ENCODE measurements at places on chromosomes 13 and 19.

DNA sequence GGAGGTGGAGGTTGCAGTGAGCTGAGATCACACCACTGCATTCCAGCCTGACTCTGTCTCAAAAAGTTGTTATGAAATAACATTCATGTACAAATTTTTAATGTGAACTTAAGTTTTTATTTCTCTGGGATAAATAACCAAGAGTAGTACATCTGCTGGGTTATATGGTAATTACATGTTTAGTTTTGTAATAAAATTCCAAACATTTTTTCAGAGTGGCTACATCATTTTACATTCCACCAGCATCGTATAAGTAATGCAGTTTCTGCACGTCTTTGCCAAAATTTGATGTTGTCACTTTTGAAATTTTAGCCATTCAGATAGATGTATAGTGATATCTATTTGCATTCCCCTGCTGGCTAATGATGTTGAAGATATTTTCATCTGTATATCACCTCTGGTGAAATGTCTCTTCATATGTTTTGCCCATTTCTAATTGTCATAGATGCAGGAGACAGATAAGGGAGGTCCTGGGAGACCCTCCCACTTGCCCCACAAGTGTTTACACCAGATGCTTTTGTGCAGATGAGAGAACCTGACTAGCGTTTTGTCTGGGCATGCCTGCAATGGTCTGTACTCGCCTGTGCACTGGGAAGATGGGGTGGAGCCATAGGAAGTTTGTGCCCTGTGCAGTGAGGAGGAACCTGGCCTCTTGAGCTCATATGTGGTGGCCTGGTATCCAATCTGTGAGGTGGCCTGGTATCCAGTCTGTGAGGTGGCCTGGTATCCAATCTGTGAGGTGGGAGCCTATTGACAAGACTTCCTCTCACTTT lies 12.7 kb upstream of the KBTBD6 start:
- no peak for DNase-seq

DNA sequence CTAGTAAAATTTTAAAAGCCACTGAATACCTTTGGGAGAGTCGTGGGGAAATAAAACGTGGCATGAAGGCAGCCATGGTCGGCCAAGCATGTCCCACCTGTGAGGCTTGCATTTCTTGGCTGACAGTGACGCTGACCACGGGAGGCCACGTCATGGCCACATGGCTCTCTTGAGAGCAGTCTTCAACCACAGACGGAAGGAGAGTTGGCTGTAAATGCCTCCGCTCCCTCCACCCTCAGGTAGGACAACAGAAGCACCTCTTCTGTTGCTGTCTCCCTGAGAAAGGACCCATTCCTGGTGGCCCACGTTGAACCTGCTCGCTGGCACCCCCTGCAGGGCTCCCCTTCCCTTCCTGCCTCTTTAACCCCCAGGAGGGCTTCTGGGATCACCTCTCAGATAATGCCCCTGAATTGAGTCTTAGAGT lies 10.6 kb upstream of the LRRC25 start:
- peak; percentile 56 for DNase-seq

DNA sequence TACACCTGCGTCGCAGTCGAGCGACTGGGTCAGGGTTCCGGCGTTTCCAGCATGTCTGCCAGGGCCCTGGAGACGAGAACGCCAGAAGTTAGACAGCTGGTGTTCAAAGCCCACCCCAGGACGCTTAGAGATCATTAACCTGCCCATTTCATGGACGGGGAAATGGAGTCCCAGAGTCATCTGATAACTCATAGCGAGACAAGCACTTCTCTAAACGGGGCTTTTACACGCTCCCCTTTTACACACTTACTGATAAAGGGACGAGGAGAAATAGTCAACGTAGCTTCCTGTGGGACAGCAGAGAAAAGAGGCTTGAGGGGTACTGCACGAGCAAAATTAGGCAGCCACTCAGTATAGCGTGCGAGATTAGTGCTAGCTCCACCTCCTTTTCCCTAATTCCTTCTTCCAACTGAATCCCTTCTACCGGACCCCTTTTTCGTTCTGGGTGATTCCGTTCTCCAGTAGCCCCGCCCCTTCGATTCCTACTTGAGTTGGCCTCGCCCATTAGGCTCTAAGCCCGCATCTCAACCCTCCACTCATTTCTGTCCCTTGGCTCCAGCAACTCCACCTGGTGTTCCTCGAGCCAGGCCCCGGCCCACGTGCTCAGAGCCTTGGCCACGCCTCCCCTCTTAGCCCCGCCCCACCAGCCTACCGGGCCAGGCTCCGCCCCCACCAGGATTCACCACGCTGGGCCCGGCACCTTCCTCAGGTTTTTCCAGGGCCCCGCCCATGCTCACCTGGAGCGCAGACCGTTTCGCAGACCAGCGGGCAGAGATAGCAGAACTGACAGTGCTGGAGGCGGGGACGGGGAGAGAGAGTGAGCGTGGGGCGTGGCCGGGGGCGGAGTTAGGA lies 3.7 kb downstream of the HRC start:
- DNase-seq, result no peak

GRCh38 chr13:92137520-92137919 lies 739.1 kb downstream of the GPC5 start:
- DNase-seq, result no peak

- no peak for DNase-seq
These were observed 90.7 kb downstream of the ATP8A2 start for GRCh38 chr13:25462301-25463125.

- DNase-seq, result no peak
These were observed 53.8 kb downstream of the EPS15L1 start for GRCh38 chr19:16417660-16418596.

DNA sequence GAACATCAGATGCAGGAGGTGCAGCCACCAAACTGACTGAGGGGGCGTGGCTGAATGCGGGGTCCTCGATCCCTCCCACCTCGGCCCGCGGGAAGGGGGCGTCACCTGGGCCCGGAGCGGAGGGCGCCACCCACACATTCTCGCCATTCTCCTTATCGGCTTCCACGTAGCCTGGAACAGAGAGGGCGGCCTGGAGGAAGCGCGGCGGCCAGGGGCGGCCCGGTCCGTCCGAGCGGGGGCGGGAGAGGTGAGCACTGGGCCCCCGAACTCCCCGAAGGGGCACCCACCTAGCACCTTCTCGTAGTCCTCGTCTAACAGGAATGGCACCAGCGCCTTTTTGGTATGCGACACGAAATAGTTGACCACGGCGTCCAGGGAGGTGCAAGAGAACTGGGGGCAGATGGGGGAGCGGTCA lies 11.8 kb downstream of the STAP2 start:
- no peak for DNase-seq

DNA sequence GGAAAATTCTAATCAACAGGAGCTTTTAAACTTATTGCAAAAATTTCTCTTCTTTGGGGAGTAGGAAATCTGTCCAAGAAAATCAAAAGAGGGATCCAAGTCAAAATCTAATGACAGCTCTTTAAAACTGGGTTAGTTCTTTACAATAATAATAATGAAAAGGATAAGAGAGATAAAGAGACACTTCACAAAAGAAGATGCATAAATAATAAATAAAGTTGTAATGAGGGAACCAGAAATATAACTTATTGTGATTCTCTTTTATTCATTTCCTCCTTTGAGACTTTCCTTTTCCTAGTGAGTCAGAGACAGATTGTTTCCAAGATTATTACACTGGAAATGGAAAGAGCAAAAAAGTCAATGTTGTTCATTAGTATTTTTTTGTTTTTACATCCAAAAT lies 1029.3 kb downstream of the PCDH17 start:
- DNase-seq, result no peak

DNA sequence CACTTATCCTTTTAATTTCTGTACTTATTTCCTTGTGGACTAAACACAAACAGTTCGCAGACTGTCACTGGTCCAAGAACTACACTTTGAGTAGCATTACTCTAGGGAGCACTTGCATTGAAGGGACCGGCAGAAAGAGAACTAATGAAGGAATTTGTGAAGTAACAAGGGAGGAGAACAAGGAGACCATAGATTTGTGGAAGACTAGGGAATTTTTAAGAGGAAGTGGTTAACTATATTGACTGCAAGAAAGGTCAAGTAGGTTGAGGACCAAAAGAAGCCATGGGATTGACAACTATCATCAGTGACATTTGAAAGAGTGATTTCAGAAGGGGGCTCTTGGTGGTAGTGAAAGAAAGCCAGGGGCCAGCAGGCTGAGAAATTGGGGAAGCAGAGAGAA lies 4.0 kb upstream of the RB1 start:
- no peak for DNase-seq

GRCh38 chr19:37928527-37929286 lies 21.7 kb downstream of the SIPA1L3 start:
- DNase-seq, result peak; percentile 93

GRCh38 chr19:45424191-45425058 lies 708 bp upstream of the ERCC1 start:
- DNase-seq, result no peak

DNA sequence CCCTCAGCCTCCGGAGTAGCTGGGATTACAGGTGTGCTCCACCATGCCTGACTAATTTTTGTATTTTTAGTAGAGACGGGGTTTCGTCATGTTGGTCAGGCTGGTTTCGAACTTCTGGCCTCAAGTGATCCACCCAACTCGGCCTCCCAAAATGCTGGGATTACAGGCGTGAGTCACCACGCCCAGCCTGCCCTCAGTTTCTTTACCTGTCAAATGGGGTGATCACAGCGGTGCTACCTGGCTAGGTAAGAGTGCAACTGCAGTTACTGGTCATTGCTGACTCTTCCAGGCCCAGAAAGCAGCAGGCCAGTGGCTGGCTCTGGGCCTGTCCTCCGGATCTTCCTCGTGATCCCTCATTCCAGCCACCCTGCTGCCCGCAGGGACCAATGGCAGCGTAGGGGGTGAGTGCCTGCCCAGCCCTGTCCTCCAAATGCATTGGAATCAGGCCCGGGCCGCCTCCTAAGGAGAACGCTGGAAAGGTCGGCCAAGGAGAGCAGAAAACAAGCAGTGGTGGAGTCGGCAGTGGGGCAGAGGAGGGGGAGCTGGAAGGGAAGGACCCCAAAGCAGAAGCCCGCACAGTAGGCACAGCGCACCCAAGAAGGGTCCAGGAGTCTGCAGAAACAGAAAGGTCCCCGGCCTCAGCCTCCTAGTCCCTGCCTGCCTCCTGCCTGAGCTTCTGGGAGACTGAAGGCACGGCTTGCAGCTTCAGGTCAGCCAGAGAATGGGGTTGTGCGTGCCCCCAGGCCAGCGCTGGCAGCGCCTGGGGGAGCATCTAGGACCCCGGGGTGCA lies 1.8 kb upstream of the SLC27A1 start:
- no peak for DNase-seq

DNA sequence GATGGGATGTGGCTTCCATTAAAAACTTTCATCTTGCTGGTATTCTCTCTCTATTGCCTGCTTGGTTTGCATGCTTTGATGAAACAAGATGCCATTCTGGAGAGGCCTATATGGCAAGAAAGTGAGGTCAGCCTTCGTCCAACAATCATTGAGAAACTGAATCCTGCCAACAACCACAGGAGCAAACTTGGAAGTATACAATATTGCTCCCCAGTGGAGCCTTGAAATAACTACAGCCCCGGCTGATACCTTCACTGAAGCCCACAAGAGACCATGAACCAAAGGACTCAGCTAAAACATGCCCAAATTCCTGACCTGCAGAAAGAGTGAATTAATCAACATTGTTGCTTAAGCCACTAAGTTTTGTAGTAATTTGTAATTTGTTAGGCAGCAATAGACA lies 82.5 kb upstream of the FGF14 start:
- no peak for DNase-seq

DNA sequence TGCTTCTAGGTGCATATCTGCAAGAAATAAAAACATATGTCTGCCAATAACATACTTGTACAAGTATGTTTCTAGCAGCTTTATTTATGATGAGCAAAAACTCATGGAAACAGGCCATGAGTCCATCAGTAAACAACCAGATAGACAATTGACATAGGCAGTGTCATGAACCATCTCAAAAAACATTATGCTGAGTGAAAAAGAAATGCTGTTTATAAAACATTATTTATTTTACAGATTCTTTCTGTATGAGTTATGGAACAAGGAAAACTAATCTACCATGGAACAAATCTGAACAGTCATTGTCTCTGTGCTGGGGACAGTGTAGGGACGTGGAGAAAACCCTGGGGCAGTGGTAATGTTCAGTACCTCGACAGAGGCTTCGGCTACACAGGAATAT lies 283.9 kb downstream of the UQCRFS1 start:
- DNase-seq, result no peak

GRCh38 chr13:23744315-23744714 lies 144.9 kb downstream of the MIPEP start:
- DNase-seq, result no peak

GRCh38 chr19:33177417-33177979 lies 16.6 kb upstream of the LRP3 start:
- no peak for DNase-seq

DNA sequence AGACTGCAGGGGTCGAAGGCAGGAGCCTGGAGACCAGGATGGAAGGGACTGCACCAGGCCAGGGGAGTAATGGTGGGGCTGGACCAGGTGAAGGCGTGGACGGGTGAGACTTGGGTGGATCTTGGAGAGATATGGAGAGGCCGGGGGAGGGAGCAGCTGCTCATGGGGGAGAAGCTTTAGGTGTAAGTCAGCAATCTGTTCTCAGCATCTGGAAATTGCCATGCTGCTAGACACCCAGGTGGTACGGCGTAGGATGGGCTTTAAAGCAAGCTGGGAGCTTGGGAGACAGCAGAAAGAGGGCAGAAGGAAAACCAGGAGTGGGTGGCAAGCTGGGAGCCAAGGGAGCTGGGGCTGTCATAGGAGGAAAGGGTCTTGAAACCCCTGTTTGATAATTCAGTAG lies 3.0 kb downstream of the CERS4 start:
- DNase-seq, result no peak

DNA sequence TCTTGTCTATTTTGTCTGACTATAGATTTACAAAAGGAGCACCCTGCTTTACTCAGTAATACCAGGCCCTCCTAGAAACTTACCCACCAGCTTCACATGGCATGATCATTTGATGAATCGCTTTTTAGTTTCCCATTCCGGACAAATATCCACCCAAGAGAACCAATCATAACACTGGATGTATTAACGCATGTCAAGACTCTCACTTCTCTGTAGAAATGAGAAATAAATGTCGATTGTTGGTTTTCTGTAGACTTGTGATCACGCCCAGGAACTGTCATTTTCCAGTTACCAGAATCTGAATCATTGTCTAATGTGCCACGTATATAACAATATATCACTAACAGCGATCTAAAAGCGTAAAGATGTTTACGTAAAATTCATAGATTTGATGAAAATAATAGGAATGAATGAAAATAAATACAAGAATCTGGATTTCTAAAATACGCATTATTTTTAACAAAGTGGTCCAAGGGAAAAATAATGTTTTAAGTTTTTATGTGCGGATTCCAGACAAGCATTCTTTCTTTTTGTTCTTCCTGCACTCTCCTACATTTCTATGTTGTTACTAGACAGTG lies 14.0 kb downstream of the CDX2 start:
- DNase-seq, result no peak

DNA sequence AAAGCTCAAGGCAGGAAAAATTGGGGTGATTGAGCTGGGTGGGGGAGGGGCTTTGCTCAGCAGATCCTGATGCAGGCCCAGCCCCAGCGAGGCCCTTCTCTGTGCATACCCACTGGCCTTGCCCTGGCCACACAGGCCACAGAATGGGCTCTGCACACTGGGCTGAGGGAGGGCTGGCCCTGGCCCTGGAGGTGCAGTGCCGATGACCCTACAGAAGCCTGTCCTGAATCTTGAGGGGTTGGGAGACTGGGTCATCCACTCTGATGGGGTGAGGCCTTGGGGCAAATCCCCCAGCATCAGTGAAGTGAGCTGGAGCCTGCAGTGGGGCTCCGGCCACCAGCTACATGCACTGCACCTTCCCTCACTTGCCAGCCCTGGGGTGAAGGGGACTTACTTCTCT lies 153.1 kb downstream of the URI1 start:
- DNase-seq, result no peak
